ENCODE measurements at places on chromosomes 2 and 18.
A peak's percentile ranks its signal among the peaks of the same experiment; 100 is the strongest.

DNA sequence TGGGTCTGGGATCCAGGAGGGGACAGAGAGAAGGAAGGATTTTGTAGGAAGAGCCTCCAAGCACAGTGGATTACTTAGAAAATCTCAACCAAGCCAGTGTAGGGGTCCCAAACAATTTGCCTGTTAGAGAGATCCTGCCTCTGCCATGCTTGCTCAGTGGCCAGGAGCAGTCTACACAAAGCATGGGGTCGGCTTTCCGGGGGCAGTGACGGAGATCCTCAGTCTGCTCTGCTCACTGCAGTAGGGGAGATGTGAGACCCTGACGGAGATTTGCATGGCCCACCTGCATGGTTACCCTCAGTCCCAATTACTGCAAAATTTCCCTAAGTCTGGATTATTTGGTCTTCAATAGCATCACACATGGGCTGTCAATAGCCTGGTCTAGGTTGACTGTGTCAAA, 385.2 kb downstream of the CMPK2 start:
- no peak for DNase-seq

- DNase-seq: peak; percentile 1
Observed at GRCh38 chr2:82317012-82317411, 2012.5 kb upstream of the LRRTM1 start.

GRCh38 chr18:22858121-22858520, 75.0 kb upstream of the RBBP8 start:
- no peak for DNase-seq

GRCh38 chr2:217086038-217086522, 226.2 kb upstream of the TNP1 start:
- no peak for DNase-seq

- DNase-seq: no peak
Observed at GRCh38 chr2:215032153-215032552, 106.3 kb downstream of the ABCA12 start.

DNA sequence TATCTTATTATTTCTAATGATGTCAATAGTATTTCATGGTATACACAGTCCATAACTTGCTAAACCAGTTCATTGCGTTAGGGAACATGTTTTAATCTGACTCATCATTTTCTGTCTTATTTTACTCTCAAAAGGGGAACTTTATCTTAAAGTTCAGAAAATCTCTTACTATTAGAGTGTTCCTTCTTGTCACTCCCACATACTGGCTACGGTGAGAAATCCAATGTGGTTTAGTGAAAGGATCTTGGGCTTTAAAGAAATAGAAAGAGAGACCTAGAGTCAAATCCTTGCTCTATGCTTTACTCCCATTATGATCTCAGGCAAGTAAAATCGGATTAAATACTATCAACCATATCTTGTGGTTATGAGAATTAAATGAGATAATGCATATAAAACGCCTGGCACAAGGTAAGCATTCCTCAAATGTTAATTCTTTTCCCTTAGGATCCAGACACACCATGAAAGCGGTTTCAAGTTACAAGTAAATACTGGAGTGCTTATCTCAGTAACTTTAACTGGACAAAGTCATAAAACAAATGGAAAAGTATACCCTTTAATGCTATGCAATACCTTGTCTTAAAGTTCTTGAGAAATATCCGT, 576.0 kb downstream of the ARHGAP15 start:
- DNase-seq: peak; percentile 63

DNA sequence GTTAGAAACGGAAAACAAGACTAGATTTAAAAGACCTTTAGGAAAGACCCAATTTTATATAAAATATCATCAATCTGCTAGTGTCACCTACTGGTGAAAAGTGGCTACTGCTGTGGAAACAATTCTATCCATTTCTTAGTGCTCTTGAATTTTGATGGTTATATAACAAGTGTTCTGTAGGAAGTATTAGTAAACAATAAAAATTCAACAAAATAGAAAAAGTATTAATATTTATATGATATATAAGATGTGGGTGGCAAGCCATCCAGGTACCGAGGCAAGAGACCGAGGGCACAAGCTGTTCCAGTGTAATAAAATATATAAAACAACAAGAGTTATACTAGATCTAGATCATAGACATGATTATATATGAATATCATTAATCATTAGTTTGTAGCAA, 6.2 kb upstream of the TMEM87B start:
- DNase-seq: peak; percentile 85

GRCh38 chr2:233988581-233988980, 61.9 kb upstream of the SPP2 start:
- no peak for DNase-seq

- DNase-seq: no peak
Observed at GRCh38 chr2:42904576-42904876, 112.1 kb upstream of the HAAO start.

- no peak for DNase-seq
Observed at GRCh38 chr18:7562491-7562890, 4.6 kb upstream of the PTPRM start.

DNA sequence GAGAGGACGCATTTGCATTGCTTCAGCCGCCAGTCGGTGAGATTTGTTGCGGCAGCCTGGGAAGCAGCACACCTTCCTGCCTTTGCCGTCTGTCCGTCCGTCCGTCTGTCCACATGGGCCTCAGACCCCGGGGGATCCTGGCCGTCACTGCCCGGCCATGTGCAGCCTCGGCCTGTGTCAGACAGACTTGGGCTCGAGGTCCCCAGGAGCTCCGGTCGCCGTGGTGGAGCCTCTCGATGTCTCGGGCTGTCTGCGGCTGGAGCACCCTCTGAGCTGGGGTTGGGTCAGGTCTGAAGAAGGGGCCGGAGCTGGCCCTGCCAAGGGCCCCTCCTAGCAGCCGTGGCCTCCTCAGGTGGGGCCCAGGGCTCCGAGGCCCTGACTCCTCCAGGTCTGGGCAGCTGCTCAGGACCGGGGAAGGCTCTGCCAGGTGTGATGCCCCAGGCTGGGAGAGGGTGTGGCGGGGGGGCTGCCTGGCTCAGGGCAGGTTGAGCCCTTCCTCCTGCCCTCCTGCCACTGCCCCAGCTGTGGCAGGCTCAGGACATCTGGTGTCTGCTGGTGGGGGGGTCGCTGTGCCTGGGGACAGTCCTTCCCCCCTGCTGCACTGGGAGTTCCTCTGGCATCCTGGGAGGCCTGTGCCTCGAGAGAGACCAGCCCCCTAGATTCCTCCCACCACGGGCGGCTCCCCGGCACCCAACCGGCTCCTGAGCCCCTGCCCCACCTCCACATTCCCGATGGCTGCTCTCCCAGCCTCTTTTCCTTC, 11.8 kb downstream of the NEU4 start:
- no peak for DNase-seq

- DNase-seq: peak; percentile 65
Observed at GRCh38 chr2:11377928-11378545, 33.6 kb upstream of the ROCK2 start.

DNA sequence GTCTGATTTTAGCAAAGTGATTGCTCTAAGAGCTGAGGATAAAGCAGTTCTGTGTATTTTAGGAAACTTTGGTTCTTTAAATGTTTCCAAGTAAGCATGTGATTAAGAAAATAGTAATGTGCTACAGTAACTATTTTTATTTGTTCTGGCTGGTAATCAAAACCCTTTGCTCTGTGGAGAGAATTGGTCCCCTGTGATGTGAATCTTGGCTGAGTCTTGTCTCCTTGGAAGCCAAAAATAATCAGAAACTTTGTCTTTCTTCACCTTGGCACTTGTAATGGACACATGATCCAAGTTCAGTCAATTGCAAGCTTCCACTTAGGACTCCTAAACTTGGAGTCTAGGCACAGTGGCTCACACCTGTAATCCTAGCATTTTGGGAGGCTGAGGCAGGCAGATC, 422.7 kb upstream of the CDH20 start:
- peak; percentile 49 for DNase-seq

DNA sequence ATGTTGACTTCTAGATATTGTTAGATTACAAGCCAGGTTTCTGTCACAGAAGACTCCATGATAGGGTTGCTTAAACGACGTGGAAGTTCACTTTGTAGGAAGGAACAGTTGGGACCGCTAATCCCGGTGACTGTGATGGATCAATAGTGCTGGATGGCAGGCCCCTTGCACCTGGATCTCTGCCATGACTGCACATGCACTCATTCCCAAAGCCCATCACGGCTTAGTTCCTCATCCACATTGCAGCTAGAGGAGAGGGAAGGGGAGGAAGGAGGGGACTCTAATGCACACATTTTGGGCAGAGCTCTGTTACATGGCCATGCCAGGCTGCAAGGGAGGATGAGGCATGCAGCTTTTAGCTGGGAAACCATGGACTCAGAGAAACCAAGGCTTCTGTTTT, 773.7 kb upstream of the RAB6C start:
- DNase-seq: no peak

GRCh38 chr18:70074116-70074515, 126.4 kb upstream of the CD226 start:
- no peak for DNase-seq

DNA sequence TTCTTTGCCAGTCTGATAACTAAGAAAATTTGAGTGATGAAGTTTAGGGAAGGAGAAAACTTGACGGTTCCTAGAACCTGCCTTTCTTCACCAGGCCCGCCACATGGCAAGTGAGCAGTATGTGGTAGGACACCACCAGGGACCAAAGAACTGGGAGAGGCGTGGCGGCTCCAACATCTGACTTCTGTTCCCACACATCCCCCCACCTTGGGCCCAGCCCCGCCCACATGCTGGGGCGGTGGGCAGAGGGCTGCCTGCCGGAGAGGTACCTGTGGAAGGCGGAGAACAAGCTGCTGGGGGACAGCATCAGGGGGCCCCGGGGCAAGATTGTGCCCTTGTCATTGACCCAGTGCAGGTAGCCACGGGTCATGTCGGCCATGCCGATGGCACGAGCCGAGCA, 75.0 kb downstream of the EMILIN2 start:
- DNase-seq: no peak

DNA sequence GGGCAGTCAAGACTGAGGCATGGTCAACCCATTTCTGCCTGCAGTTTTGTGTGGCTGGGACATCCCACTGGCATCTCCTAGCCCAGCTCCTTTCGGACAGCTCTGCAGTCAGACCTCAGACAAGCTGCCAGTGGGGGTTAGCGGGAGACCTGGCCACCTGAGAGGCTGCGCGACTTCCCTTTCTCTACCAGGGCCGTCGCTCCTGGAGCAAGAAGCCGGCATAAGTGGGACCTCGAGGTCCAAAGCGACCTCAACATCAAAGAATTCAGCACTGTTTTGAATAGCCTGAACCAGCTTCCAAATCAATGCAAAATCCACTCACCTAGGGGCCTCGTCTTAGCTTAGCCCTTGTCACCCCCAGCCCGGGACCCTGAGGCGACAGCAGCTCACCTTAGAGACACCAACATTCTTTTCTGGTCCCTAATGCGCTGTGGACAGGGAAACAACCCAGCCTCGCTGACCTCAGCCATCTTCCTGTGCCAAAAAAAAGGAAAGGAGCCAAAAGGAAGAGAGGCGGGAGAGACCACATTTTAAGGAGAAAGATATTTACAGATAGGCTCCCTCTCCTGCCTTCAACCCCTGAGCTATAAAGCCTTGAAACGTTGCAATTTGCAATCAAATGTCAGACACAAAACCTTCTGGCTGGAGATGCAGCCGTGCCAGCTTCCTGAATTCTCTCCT, 81.2 kb downstream of the GFPT1 start:
- DNase-seq: no peak

DNA sequence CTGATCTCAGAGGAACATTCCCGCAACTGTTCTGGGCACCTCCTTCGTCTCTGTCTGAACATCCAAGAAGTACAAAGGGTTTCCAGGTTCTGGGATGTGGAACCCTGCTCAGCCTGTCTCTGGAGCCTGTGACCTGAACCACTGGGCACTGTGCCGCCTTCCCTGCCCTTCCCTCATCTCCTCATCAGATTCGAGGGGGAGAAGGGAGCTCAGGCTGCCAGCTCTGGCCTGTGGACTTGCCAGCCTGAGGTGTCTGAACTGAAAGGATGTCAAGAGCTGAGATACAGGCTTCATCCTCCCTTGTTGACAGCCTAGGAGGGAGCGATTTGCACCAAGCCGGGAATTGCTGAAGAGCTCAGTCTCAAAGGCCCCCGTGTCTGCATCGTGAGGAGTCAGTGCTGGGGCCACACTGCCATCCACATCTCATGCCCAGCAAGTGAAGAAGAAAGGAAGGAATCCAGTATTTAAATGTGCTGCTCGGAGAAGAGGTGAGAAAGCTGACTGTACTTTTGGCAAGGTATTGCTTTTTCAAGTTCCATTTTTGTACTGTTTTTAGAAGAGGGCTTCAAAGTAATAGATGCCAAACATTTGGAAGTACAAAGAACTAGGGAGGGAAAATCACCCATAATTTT, 12.6 kb downstream of the NEU2 start:
- no peak for DNase-seq

DNA sequence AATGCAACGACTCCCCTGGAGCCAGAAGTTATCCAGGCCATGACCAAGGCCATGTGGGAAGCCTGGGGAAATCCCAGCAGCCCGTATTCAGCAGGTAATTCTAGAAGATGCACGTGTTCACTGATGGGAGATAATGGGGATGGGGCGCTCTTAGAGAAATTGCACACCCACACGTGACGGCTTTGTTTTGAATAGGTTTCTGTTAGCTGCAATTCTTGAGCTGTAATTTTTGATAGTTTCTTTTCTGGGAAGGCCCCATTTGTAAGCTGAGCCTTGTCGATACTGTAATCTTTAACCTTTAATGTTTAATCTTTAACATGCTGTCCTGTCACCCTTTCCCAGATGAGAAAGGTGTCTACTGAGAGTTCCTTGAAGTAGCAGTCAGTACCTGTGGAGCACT, 3.6 kb downstream of the SCLY start:
- no peak for DNase-seq

DNA sequence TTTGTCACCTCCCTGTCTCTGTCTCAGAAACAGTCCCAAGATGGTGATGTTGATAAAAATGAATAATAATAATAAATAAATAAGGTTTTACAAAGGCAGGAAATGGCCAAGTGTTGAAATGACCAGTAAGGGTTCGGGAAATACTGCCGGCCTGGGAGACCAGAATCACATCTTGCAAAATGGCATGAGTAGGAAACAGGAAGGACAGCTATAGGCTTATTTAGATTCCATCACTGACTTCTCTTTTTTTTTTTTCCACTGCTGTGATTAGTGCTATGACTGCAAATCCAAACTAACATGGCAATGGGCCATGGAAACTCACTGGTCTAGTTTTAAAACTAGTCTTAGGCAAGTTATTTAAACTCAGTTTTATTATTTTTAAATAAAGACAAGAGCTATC, 60.6 kb downstream of the SCN1A start:
- peak; percentile 68 for DNase-seq

- peak; percentile 81 for DNase-seq
Observed at GRCh38 chr2:84487298-84487996, 28.4 kb upstream of the SUCLG1 start.

GRCh38 chr2:172465417-172466334, 38.3 kb downstream of the ITGA6 start:
- DNase-seq: peak; percentile 88

DNA sequence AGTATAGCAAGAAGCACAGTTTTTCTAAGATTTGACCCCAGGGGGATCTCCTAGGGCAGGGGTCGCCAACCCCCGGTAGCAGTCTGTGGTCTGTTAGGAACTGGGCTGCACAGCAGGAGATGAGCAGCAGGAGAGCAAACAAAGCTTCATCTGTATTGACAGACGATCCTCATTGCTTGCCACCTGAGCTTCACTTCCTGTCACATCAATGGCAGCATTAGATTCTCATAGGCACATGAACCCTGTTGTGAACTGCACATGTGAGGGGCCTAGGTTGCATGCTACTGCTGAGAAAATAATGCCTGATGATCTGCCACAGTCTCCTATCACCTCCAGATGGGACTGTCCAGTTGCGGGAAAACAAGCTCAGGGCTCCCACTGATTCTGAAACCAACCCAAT, 136.2 kb downstream of the RGPD3 start:
- no peak for DNase-seq

- peak; percentile 59 for DNase-seq
Observed at GRCh38 chr2:229342376-229342775, 71.3 kb upstream of the PID1 start.
